ENCODE measurements at places on chromosomes 7 and 10.

DNA sequence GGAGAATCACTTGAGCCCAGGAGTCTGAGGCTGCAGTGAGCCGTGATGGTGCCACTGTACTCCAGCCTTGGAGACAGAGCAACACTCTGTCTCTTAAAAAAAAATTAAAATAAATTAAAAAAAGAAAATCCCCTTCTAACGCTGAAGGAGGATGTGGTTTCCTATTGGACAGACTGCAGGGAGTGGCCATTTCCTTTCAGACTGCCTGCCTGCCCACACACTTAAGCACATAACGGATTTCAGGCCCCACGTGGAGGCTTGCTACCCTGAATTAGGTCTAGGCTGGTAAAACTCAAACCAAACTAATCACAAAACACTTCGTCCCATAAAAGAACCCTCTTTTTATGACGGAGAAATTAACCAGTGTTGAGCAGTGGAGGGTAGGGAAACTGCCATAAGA lies 34.0 kb downstream of the GATA3 start:
- DNase-seq, result no peak

DNA sequence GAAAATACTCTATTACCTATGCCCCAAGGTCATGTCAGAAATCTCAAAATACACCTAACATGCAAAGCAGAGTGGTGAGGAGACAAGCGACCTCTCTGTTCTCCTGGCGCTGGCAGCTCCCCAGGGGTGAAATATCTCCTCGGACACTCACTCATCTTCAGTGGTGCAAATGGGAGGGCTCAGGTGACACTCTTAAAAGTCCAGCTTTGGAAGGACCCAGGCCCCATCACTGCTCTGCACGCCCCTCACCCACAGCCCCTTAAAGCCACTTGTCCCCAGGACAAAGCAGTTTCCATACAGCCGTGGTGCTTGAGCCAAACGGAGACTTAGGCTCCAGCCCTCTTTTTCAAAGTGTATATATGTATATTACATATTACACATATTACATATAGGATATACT lies 12.4 kb downstream of the PRKAG2 start:
- DNase-seq, result no peak

- no peak for DNase-seq
Observed at GRCh38 chr7:123939784-123940183, 14.7 kb downstream of the SPAM1 start.

DNA sequence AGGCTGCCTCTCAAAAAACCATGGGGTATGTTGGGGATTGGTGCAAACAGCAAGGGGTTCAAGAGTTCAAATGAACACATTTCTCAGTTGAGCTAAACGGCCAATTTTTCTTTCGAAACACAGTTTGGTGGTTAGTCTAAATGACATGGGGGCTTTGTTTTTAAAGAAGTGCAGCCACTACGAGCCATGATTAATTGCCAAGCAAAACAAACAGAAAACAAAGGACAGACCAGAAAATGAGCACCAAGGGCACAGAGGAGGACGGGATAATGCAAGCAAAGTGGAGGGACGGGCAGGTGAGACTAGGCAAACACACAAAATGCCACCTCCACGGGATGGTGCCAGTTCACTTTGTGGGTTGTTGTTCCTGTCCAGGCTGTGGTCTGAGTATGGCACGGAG lies 64.5 kb upstream of the PDLIM1 start:
- no peak for DNase-seq

DNA sequence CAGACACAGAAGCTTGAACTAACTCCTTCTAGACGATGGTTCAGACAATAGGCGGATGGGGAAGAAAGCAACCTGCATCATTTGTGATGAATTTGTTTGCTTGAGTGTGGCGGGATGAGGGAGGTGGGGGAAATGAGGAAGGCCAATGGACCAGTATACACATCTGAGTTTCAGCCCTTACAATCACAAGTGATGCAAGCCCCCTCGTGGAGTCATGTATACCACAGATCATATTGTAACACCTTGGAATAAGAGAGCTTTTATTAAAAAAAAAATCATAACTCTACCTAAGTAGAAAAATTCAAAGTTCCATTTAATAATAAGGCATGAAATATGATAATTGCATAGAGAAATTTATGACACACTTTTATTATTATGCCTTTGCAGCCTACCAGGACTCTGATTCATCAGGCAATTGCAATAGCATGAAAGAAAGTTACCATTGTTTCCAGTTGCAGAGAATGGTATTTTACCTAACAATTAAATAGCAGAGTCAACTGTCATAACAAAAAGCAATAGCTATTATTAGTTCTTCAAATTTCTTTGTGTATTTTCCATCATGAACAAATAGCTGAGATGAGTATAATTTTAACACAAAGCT lies 230.2 kb upstream of the AKR1E2 start:
- no peak for DNase-seq

DNA sequence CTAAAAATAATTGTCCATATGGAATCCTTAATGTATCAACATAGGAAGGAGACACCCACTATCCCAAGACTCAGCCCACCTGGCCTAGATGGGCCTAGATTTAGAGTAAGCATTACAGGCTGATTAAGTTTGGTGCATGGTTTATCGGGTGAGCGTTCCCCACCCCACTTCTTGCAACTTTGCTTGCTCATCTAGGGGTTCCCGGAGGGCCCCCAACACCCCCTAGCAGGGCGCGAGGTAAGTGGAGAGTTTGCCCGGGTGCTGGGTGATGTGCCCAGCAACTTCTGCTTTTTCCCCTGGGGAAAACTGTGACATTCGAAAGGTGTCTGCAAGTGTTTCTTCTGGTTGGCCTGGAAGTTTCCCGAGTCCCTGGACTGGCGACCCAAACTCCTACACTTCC lies 31.7 kb downstream of the SKIDA1 start:
- no peak for DNase-seq

DNA sequence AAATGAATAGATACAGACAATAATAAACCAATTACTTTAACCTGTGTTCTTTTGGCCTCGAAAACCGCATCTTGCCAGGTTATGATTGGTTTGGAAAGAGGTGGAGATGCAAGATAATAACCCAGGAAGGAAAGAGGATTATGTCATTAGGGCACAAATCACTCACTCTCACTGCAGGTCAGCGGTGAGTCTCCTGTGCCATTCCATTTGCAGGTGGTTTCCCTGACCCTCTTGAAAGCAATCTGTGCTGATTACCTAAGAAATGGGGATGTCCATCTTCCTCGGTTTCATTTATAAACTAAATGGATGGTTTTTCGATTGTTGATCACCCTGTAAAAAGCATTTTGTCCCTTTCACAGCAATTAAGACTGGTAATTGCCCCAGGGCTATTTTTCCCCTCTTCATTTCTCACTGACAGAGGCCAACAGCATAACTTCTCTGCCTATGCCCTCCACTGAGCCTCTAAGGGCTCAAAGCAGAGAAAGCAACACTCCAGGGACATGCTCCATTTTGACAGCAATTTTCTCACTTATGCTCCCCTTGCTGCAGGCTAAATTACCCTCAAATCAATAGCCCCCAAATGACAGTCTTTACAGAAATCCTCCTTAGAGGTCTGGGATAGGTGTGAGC lies 257.5 kb downstream of the IPMK start:
- no peak for DNase-seq

- no peak for DNase-seq
Observed at GRCh38 chr10:983971-984655, 4.1 kb upstream of the GTPBP4 start.

GRCh38 chr7:80642871-80643270 lies 4.4 kb downstream of the CD36 start:
- no peak for DNase-seq

- no peak for DNase-seq
Observed at GRCh38 chr7:28900311-28900710, 57.8 kb downstream of the TRIL start.

- no peak for DNase-seq
Observed at GRCh38 chr7:153891990-153892389, 160.2 kb upstream of the DPP6 start.

DNA sequence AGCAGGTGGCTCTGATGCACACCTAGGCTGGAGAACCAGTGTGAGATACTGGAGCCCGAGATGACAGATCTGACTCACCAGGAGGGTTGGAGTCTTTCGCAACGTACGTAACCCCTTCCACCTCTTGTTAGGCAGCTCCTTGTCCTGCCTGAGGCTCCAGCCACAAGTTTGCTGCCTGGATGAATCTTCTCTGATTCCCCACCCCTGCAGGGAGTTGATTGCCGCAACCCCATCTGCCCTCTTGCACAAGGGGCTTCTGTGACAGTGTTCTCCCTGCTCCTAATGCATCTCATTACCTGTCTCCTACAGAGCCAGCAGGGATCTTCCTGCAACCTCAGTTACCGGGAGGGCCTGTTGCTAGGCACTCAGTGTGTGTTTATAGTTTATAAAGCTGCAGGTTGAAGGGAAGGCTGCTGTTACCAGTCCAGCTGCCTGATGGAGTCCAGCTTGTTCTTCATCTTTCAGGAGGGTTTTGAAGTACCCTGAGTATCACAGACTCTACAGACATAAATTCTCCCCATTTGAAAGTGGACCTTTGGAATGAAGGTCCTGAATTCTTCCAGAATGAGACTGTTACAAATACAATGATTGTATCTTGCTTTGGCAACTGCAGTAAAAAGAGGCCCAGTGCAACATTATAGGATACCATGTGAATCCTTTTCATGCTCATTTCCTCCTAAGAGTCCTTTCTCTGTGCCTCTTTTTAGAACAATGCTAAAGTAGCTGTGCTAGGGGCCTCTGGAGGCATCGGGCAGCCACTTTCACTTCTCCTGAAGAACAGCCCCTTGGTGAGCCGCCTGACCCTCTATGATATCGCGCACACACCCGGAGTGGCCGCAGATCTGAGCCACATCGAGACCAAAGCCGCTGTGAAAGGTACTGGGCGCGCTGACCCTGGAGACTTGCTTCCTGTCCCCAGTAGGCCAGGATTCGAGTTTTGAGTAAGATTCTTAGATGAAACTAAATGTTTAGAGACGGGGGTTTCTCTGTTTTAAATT lies 6.5 kb downstream of the MDH2 start:
- DNase-seq, result no peak

DNA sequence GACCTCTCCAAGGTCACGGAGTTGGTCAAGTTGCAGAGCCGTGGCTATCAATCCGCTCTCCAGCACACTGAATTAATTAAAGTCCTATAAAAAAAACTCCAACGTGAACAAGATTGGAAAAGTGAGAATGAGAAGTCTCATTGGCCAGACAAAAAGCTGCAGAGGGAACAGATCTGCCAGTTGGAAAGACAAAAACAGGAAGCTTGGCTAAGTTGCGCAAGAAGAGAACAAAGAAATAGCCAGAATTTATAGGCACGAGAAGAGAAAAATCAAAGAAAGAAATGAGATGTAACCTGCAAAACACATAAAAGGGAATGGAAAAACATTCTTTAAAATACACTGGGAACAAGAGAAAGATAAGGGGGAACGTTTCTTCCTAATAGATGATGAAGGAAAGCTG lies 45.7 kb upstream of the CRTAC1 start:
- no peak for DNase-seq

- DNase-seq, result no peak
Observed at GRCh38 chr7:69775231-69775771, 177.0 kb downstream of the AUTS2 start.

GRCh38 chr10:130989670-130990232 lies 321.8 kb downstream of the TCERG1L start:
- no peak for DNase-seq

DNA sequence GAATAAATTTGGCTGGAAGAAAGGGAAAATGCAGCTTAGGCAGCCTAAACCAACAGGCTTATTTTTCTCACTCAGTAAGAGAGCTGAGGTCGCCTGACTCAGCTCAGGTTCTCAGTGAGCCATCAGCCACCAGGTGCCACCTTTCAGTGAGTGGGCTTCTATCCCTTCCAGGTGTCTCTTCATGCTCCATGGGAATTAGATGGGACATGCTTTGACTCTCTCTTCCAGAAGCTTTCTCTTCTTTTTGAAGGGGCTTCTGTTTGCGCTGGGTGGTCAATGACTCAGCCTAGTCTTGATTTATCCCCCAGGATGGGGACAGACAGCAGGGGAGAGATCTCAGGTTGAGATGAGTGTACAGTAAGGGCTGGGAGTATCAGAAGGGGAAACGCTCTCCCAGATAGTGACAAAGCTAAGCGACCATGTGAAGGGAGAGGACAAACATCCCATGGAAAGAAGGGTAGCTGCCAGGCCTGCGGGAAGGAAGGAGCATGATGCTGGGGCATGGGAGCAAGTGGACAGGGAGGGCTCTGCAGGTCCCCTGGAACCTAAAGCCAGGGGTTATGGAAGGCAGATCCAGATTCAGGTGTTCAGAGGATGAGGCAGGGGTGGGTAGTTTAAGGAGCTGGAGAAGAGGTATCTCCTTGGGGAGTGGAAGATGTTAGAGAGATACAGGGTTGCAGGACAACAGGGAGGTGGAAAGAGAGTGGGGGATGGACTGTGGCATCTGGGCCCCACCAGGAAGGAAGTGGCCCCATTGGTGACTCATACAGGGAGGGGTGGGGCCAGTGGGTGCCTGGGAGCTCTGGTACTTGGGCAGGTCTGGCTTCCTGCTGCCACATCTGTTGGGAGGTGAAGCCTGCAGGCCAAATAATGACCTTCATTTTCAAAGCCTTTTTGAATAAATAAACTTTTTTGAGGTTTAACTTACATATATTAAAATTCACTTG lies 32.5 kb downstream of the OGDH start:
- peak; percentile 41 for DNase-seq

- no peak for DNase-seq
Observed at GRCh38 chr10:44805466-44806210, 105.5 kb upstream of the TMEM72 start.

- no peak for DNase-seq
Observed at GRCh38 chr7:108030516-108030915, 27.6 kb upstream of the LAMB1 start.

- DNase-seq, result no peak
Observed at GRCh38 chr10:12188656-12189055, 7.0 kb downstream of the NUDT5 start.

DNA sequence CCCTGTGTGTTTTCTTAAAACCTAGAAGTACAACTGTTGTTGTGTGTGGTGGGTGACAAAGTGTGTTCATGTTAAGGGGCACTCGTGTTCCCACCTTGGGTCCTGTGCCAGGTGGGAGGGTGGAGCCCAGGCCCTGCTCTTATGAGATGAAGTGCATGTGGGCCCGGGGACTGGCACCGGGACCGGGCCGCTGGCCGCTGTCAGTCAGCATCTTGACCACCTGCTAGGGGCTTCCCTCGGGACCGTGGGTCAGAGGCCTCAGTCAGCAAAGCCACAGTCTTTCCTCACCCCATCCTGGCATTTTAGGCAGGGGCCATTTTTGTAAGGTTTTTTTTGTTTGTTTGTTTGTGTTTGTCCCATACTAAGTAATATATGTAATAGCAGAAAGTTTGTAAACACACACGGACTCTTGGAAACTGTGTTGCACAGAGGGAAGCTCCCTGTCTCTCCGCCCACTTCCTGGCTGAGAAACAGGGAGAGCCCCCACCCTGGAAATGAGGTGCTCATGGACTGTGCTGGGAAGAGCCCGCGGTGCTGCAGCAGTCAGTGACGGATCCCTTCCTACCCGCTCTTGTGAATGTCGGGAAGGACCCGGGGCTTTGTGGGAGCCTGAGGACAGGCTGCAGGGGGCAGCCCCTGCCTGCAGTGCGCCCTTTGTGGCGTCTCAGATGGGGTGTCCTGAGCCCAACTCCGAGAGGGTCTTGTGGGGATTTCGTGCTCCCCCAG lies 13.4 kb downstream of the AGAP3 start:
- DNase-seq, result no peak

GRCh38 chr7:132345543-132346129 lies 230.6 kb downstream of the PLXNA4 start:
- DNase-seq, result no peak
